Activated CD4-positive, alpha-beta T cell treated with anti-CD3 and anti-CD28 coated beads, Interleukin-2, Interleukin-6, amounts not matched to agents 100 ng/mL and 50 ng/mL, durations not matched to agents 16 hours and 8 hours (primary cell): ENCODE measurements at places on chromosomes 4 and X.

GRCh38 chrX:5681159-5681558 is 547.5 kb downstream of the NLGN4X start:
- DNase-seq = no peak

GRCh38 chr4:20612313-20612712 is 87.9 kb upstream of the PACRGL start:
- DNase-seq = no peak

DNA sequence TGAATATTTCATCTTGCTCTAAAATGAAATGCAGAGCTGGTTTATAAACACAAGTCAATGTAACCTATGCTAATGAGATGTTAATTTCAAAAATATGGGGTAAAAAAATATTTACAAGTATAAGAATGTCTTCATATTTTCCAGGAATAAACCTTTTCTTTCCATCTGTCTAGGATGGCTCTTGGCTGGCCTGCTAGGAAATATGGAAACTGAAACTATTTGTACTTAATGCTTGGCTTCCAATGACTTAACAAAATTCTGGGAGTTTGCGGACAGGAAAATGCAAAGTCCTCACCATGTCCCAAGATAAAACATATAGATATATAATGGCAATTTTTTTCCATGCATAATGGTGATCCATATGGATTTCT is 168.1 kb downstream of the SCFD2 start:
- DNase-seq = no peak

- no peak for DNase-seq
These were observed 393 bp downstream of the SH3KBP1 start for GRCh38 chrX:19886883-19887531.

DNA sequence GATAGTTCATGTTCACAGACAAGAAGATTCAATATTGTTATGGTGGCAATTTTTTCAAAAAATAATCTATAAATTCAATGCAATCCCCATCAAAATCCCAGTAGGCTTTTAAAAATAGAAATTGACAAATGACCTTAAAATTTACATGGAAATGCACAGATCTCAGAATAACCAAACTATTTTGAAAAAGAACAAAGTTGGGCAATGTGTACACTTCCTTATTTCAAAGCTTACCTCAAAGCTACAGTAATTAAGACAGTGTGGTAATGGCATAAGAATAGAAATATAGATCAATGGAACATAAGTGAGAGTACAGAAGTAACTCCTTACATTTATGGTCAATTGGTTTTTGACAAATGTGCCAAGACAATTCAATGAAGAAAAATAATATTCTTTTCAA is 39.0 kb downstream of the FRMD7 start:
- no peak for DNase-seq

DNA sequence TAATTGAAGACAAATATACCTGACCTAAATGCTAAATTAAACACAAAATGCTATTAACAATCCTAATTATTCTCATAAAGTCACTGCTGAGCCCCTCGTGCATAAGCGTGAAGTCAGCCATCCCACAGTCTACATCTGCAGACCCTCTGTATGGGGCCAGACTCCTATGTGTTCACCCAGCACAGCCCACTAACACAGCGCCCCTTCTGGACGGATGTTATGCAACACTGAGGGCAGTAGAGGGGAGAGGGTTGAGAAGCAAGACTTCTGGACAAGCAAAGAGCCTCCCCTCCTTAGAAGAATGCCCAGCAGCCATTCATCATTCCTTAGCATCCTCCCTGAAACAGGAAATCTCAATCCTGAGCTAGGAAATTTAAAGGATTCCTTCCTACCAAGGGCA is 7.9 kb downstream of the TRPC3 start:
- no peak for DNase-seq

GRCh38 chrX:72604112-72604511 is 31.5 kb upstream of the HDAC8 start:
- DNase-seq = peak; percentile 33
